Effector memory CD8-positive, alpha-beta T cell (primary cell): ENCODE measurements at places on chromosomes 16 and 17.

DNA sequence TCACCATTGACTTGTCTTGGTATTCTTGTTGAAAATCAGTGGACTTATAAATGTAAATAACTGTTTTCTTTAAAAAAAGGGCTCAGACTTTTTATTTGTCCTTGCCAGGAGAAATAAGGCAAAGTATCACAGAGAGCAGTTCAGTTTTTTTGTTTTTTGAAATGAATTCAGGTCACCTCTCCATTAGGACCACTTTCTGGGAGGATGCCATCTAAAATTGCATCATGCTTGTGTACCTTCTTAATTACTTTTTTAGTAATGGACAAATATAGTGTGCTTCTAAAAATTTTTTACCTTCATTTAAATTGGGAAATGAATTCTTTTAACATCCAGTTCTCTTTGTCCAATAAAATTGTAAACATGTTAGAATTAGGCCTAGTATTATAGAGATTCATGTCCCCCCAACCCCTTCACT is 210.0 kb downstream of the BCAS3 start:
- DNase-seq: no peak

DNA sequence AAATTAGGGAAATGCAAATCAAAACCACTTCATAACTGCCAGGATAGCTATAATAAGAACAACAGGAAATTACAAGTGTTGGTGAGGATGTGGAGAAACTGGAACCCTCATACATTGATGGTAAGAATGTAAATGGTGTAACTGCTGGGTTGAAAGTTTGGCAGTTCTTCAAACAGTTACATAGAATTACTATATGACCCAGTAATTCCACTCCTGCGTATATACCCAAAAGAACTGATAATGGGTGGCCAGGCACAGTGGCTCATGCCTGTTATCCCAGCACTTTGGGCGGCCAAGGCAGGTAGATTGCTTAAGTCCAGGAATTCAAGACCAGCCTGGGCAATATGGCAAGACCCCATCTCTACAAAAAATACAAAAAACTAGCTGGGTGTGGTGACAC is 4.5 kb upstream of the CMTM4 start:
- no peak for DNase-seq

DNA sequence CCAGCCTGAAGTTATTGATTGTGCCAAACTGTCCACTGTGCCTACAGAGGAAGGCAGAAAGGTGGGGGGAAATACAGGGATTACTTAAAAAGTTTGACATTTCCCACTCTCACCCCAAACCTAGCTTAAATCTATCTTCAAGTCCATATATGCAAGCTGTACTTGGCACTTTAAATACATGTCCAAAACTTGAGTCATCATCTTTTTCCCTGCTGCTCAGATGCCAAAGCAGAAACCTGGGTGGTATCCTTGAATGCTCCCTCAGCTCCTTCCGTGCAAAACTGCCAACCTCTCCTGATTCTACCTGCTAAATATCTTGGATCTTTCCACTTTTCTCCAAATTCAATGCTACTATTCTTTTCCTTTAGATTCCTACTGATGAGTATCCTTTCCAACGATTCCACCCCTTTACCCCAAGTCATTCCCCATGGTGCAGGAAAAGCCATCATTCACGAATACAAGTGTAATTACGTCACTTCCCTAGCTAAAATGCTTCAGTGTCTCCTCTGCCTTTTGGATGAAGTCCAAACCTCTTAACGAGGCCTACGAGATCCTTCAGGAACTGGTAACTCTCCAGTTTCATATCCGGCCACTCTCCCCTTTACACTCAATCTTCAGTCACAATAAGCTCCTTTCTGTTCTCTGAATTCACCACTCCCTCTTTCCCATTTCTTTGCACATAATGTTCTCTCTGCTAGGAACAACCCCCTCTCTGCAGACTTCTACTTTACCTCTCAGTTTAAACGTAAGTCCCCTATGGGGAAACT is 9.3 kb downstream of the BECN1 start:
- DNase-seq: no peak

- DNase-seq: no peak
Measured at GRCh38 chr16:11689031-11689840, 21.0 kb downstream of the SNN start.

DNA sequence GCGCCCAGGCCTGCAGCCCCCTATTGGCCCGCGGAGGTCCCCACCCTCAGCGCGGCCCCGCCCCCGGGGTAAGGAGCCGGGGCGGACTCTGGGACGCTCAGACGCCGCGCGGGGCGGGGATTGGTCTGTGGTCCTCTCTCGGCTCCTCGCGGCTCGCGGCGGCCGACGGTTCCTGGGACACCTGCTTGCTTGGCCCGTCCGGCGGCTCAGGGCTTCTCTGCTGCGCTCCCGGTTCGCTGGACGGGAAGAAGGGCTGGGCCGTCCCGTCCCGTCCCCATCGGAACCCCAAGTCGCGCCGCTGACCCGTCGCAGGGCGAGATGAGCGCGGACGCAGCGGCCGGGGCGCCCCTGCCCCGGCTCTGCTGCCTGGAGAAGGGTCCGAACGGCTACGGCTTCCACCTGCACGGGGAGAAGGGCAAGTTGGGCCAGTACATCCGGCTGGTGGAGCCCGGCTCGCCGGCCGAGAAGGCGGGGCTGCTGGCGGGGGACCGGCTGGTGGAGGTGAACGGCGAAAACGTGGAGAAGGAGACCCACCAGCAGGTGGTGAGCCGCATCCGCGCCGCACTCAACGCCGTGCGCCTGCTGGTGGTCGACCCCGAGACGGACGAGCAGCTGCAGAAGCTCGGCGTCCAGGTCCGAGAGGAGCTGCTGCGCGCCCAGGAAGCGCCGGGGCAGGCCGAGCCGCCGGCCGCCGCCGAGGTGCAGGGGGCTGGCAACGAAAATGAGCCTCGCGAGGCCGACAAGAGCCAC is at the start of gene NHERF1:
TSS of gene NHERF1 (plus strand) at position 100 of the 750 bp plus-strand sequence. CDS start at position 319, 219 bp downstream.
- DNase-seq: peak; percentile 94

GRCh38 chr17:28717578-28718332 is at the start of gene RAB34:
Gene RAB34 (minus strand): TSS chr17:28717868. CDS start chr17:28717266, 602 bp downstream.
- DNase-seq: no peak
